D341Med (cell line): ENCODE measurements at places on chromosomes 1 and 21.
A peak's percentile ranks its signal among the peaks of the same experiment; 100 is the strongest.

DNA sequence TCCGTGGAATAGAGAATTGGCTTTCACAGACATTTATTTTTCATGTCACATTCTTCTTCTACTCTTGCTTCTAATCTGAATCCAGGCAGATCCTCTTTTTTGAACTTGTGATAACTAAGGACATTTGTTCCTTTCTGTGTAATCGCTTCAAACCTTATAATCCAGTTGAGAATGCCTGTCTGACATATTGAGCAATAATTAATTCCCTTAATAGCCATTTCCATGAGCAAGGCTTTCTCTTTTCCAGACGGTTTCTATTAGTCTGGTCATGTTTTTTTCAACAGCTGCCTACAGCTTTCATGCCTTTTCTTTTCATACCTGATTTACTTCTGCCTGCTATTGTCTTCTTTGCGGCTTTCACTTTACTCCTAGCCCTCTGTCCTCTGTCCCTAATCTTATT is 163.4 kb downstream of the CYYR1 start:
- no peak for DNase-seq

DNA sequence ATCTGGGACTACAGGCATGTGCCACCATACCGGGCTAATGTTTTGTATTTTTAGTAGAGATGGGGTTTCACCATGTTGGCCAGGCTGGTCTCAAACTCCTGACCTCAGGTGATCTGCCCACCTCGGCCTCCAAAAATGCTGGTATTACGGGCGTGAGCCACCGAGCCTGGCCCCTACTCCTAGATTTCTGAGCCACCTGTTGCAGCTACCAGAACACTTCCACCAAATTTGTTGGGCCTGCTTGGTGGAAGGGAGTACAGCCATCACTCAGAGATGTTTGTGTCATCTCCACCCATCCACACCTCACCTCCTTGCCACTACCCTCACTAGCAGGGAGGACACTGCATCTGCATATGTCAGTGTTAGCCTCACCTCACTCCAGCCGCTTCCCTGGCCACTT is 5.5 kb downstream of the RIMKLA start:
- no peak for DNase-seq

- DNase-seq, result no peak
Observed at GRCh38 chr1:232456714-232457113, 173.2 kb downstream of the SIPA1L2 start.

DNA sequence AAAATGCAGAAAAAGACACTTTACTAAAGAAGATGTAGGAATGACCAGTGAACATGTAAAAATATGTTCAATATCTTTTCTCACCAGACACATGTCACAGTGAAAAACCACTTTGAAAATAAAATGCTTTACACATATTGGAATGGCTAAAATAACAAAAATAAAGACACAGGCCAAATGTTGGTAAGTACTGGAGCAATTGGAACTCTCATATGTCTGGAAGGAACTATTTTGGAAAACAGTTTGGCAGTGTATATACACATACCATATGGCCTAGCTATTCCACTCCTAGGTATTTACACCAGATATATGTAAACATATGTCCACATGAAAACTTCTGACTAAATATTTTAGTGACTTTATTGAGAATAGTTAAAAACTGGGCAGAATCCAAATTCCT is 927.2 kb downstream of the BRINP3 start:
- DNase-seq, result no peak

GRCh38 chr1:157319567-157319966 is 181.4 kb upstream of the ETV3 start:
- no peak for DNase-seq

DNA sequence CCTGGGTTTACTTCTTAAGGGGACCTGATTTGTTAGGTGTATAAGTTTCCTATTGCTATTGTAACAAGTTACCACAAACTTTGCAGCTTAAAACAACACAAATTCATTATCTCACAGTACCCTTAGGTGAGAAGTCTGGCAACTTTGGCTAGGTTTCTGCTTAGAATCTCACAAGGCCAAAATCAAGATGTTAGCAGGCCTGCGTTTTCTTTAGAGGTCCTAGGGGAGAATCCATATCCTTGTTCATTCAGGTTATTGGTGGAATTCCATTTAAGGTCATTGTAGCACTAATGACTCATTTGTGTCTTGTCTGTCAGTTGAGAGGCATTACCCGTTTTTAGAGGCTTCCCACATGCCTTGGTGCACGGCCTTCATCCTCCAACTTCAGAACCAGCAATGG is 8.2 kb upstream of the SH2D1B start:
- DNase-seq, result no peak

- DNase-seq, result no peak
Observed at GRCh38 chr1:157438146-157438545, 114.2 kb downstream of the FCRL5 start.

DNA sequence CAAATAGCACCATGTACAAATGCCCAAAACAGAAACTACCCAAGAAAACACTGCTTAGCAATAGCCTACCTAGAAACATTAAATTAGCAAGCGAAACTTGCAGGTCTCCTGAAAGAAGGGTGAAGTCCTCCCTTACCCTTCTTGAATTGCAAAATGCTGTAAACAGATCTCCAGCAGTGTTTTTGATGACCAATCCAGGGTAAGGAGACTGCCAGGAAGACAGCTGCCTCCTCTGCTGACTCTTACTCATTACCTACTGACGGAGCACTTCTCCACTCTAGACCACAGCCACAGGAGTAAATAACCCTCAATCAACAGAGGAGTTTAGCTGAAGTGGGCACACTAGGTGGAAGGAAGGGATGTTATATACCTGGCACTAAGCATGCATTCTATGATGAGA is 32.2 kb upstream of the GADD45A start:
- no peak for DNase-seq

GRCh38 chr1:213051127-213051880 is at the start of gene RPS6KC1:
Gene RPS6KC1 (plus strand): TSS chr1:213051241. CDS start chr1:213051405, 164 bp downstream.
- DNase-seq, result peak; percentile 96

GRCh38 chr1:234715252-234716014 is 105.5 kb upstream of the IRF2BP2 start:
- no peak for DNase-seq

DNA sequence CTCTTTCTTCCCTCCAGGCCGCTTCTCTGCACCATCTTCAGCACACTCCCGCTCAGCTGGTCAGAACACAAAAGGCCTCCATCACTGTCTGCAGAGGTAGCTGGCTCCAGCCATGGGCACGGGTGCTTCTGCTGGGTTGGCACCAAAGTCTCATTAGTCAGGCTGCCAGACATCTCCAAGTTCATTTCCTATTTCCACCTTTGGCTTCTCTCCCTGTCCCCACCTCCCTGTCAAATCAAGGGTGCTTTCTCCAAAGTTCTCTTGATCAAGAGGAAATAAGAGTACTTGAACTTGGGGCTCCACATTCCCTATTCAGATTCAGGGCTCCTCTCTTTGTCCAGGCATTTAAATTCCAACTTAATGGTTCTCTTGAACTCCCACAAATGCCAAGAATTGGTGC is 33.9 kb upstream of the GRIK3 start:
- DNase-seq, result no peak

DNA sequence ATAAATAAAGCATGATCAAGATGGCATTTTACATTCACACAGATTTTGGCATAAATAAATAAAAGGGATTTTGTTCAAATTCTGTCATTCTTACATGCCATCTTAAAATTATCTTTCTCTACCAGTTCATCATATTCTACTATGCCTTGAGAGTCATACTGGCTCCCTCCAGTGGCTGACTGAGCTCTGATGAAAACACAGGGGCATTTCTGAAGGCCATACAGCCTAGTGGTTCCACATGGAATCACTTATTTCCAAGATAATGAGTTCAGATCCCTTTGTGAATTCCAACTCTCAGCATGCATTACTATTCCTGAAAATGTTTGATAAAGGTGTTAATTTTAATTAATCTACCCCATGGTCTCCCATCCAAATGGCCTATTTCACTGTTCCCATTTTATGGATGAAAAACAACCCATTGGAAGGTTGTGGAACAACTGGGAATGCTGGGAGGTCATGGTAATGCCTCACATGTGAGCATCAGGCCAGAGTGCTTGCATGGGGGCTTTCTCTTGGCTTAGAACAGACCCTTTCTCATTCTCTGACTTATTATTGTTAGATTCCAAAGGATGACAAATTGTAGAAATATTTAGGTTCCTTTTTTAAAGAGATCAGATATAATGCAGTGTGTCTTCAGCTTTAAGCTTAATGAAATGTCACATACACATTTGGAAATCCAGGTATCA is 622.4 kb upstream of the PKN2 start:
- DNase-seq, result peak; percentile 68

- no peak for DNase-seq
Observed at GRCh38 chr1:35569936-35570335, 3.2 kb upstream of the TFAP2E start.
